ENCODE measurements at places on chromosomes 3 and 15.

- DNase-seq = no peak
Observed at GRCh38 chr3:99768808-99769501, 48.7 kb upstream of the CMSS1 start.

GRCh38 chr15:90270502-90271150 is 5.2 kb downstream of the NGRN start:
- no peak for DNase-seq

DNA sequence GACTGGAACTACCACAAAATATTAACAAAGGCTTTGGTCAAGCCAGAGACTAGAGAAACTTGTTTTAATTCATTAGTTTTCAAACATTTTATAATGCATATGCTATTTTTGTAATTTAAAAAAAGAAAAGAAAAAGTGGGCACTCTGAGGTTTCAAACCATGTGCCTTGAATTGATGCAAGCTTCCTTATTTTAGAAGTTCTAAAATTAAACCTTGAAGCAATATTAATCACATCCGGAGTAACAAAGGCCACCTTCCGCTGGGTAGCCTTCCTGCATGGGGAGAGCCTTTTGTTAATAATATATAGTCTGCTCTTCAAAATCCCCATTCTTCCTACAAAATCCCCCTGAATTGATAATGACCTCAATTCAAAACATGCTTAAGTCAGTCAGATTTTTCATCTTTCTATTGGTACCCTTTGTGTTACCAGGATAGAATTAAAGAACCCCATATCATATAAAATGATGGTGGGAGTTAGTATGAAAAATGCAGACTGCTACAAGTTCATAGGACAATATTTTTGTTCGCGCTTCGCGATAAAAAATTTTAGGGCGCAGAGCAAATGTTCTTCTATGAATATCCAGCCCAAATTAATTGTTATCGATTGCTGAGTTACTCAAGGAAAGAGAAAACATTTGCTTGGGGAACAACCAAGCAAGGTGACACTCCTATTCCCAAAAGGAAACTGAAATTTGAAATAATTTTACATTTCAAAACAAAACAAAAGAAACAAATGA is 30.6 kb downstream of the LDHAL6B start:
- DNase-seq = no peak

DNA sequence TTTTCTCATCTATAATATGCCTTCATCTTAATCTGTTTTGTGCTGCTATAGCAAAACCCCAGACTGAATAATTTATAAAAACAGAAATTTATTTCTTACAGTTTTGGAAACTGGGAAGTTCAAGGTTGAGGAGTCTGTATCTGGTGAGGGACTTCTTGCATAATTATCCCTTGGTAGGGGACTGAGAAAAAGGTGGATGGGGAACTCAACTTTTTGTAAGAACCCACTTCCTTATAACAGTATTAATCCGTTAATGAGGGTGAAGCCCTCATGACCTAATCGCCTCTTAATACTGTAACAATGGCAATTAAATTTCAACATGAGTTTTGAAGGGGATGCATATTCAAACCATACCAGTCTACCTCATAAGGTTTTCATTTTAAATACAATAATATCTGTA is 17.4 kb upstream of the MYH15 start:
- DNase-seq = no peak

DNA sequence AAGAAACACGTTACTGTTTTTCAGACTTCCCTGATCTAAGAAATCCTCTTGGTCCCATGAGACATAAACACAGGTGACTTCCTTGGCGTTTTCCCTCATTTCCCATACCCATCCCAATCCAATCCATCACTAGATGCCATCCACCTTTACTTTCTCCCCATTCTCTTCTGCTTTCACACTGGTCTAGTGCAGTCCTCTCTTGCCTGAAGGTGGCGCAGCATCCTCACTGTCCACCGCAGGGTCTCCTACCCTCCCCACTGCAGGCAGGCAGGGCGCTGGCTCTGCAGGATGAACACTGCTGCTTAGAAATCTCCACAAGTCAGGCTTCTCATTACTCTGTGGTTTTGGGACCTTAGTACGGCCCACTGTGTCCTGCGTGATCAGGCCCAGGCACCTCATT is 58.2 kb downstream of the RAB7A start:
- no peak for DNase-seq

DNA sequence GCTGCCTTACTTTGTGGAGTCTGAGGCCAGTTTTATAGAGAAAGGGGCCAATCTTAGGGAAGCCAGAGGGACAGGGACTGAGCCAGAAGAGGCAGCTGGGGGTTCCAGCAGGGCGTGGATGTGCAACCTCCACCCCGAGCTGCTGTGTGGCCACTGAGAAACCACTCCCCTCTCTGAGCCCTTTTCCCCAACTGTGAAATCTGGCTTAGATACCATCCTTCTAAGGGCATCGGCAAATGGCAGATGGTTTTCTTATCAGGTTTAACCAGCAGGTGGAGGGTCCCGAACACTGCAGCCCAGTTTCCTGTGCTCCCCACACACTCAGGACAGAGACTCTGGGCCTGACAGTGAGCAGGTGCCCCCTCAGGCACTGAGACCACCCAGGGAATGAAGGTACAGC is 55.8 kb upstream of the SLC6A6 start:
- DNase-seq = no peak

GRCh38 chr15:64092864-64093626 is 593 bp downstream of the CIAO2A start:
- no peak for DNase-seq

GRCh38 chr15:62879770-62880169 is 162.8 kb upstream of the TPM1 start:
- no peak for DNase-seq

- no peak for DNase-seq
Observed at GRCh38 chr15:78671626-78672211, 30.7 kb upstream of the CHRNB4 start.

DNA sequence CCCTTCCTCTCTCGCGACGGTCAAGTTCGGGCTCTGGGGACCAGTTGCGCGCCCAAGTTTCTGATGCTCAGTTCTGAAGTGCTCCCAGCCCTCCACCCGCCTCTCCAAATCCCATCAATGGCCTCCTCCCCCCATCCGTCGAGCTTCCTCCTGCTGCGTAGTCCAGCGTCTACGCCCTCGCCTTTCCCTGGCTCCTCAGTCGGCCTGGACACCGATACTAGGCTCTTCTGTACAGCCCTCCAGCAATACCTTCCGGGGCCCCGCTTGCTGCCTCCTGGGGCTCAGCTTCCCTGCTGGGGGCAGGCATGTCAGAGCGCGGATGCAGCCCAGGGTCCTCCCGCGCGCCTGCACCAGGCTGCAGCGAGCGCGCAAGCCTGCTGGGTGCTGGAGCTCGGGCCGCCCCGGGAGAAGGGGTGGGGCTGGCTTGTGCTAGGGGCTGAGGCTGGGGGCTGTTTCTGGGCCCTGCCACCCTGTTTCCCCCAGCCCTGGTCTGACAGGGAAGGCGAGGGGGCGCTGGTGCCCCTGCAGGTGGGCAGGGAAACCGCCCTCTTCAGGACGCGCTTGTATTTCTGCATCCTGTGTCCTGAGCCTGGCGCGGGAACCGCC is 353.3 kb upstream of the SUCLG2 start:
- DNase-seq = no peak

GRCh38 chr3:66195347-66195783 is 25.4 kb upstream of the SLC25A26 start:
- DNase-seq = peak; percentile 28

DNA sequence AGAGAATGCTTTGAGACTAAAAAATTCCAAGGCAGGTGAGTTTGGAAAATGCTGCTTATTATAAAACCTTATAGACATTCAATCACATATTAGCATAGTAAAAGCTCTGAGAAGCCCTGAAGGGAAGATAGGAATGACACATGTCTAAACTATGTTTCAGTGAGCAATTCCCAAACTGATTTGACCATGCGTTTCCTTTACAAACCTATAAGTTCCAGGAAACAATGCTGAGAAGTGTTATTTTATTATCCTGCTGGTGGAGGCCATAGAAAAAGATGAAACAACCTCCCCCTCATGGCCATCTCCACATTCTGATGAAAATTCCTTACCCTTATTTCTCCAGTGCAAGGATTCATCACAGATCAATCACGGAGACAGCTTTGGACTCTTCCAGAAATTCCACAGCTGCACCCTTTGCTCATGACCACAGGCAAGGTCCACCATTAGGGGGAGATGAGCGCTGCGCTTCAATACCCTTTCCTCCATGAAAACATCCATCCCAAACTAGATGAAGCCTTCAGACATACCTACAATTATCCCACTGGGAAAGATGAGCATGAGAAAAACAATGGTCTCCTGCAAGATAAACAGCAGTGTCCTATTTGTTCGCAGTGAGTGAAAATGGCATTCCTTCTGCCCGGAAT is 372.1 kb downstream of the MAGI1 start:
- no peak for DNase-seq

DNA sequence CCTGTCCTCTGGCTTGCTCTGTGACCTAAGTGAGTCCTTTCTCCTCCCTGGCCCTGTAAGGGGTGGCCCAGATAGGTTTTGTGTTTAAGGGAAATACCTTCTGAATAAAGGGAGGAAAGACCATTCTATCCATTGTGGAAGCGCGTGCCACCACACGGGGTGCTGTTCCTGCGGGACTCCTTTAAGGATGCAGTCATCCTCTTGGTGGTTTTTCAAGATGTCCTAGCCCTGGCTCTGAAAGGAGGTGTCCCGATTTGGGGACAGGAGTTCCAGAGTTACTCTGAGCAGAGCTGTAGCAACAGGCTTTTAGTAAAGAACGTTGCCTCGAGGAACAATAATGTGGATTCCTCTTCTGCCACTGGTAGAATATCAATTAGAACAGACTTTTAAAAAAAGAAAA is 9.6 kb downstream of the SLC6A6 start:
- no peak for DNase-seq
